ENCODE measurements at places on chromosomes 11 and 22.

DNA sequence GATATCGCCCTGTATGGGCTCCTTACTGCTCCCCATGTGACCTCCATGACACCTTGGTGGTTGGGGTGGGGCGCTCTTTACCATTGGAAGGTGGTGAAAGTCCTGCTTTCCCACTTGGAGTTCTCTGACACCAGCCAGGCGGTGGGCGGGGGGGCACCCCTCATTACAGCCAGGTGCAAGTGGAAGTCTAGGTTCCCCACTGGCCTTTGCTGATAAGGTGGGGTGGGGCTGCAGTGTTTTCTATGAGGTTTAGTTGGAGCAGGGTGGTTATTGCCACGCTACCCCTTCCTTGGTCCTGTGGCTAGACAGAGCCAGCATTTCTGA is 5.5 kb upstream of the SLC37A2 start:
- DNase-seq = no peak

- no peak for DNase-seq
Observed at GRCh38 chr11:105878510-105878909, 143.5 kb downstream of the MSANTD4 start.

DNA sequence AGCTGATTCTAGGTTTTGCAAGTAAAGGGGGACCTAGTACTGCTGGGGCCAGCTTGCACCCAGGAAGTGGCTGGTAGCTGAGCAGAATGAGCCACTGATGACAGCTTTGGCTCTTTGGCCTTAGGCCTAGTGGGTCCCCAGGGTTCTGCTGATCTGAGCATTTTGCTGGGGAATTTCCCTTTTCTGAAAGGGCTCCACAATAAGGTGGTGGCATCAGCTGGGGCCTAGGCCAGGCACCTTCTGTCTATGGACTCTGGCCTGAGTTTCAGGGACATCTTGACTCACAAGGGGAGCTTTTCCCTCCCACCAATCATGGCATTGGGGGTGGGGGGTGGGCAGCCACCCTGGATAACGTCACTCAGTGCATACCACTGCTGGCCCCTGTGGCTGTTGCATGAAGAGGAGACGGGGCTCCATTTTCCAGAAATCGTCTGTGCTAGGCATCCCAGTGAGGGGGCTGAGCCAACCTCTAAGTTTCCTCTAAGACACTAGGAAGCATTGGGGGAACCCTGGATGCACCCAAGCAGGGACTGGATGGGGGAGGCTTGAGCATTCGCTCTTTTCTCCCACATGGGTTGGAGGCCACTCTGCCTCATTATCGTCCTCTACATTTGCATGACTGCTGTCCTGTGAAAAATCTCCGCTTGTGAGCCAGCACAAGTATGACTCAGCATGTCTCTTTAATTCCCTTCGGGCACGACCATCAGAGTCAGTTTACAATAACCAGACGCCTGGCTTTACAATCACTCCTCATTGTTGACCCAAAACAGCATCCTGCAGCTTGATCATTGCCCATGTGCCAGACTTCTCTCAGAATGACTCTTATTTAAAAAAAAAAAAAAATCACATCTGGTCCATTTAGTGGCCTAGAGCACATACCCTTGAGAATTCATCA is 145.0 kb upstream of the THY1 start:
- DNase-seq = no peak

DNA sequence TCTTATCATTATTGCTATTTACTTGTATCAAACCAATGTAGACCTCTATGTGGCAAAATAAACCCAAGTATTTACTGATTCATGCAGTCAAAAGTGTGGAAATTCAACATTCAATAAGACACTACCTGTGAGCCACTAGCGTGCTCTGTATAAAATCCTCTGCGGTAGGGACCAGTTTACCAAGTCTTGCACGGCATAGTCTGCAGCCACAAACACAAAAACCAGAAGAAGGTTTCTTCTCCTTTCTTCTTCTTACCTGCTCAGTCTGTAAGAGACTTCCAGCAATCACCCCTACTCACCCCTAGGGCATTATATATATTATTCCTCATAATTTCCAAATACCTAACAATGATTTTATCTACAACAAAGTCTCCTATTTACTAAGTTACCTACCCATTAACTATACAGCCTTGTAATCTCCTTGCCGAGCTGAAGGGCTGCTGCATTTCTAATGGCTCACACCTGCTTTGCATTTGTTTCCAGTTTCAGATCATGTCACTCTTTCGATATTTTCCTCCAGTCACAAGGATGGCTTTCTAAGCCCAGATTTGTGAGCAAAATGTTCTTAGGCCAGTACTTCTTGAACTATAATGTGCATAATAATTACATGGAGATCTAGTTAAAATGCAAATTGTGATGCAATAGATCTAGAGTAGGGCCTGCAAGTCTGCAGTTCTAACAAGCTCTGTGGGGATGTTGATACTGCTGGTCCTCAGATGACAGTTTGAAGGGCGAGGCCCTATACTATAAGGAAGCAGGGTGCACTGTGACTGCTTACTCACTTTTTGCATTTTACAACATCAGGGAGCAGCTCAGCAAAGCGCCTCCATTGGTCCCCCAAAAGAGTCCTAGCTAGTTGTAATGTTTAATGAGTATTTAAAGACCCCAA is 191.9 kb upstream of the DDI1 start:
- no peak for DNase-seq

- no peak for DNase-seq
Observed at GRCh38 chr11:17548444-17548843, 1.4 kb downstream of the OTOG start.

DNA sequence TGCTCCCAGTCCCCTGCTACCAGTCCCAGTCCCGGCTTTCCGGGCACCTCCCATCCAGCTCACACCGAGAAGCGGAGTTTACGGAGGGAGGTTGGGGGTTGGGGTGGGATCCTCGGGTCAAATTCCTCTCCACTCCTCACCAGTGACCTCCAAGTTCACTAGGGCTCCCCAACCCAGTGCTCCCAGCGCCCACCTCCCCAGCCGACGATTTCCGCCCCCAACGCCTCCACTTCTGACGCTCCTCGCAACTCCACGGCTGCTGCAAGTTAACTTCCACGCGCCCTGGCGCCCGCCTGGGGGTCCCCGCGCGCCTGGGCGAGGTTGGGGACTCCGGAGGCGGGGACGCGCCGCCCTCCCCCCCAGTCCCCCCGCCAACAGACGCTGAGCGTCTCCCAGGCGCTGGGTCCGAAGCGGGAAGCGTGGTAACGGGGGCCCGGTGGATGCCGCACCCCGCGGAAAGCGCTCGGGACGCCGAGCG is 526 bp downstream of the TPST2 start:
- peak; percentile 33 for DNase-seq

DNA sequence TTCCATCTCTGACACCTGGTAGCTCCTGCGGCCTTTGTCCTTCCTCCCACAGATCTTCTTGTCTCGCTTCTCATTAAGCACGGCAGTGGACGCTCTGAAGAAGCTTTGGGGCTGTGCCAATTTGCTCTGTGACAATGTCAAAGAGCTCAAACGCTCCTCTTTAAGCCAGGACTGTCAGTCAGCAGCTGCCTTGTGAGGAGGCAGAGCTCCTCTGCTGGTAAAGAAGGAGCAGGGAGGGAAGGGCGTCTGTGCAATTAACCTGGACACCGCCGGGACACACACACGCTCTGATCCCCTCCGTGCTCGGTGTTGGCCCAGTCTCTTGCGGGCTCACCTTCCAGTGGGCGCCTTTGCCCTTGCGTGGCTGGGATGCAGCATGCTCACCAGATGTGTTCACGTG is 373.9 kb downstream of the BRD1 start:
- DNase-seq = no peak

DNA sequence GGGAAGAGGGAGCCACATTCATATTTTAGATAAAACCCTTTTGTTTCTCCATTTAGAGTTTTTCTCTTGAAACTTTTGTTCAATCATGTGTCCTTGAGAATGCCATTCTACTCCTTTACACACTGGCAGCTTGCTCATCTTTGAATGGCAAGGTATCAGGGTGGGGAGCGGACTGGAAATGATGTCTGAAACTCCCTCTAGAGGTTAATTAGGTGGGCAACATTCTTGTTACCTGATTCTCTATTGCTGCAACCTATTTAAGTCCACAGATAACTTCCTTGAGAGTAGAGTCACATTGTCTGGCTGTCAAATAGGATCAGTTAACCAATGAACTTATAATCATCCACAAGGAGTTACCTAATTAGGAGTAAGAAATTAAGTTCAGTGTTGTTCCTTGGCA is 533.6 kb upstream of the API5 start:
- DNase-seq = no peak

- DNase-seq = no peak
Observed at GRCh38 chr11:120063686-120064340, 74.1 kb downstream of the TRIM29 start.

DNA sequence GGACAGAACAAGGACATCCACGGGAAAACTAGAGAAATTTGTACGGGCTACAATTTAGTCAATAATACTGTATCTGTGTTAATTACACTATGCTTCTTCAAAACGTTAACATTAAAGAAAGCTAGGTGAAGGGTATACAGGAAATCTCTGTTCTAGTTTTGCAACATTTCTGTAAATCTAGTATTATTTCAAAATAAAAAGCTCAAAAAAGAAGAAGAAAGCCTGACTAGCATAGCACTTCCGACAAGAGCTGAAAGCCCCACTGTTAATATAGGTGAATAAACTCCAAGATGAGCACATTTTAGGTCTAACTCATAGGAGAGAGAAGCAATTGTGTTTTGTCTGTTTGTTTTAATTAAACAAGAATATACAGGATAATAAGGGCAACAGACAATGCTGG is 299.7 kb downstream of the TTC28 start:
- DNase-seq = no peak

- no peak for DNase-seq
Observed at GRCh38 chr22:31625661-31626426, 36.2 kb downstream of the PISD start.

DNA sequence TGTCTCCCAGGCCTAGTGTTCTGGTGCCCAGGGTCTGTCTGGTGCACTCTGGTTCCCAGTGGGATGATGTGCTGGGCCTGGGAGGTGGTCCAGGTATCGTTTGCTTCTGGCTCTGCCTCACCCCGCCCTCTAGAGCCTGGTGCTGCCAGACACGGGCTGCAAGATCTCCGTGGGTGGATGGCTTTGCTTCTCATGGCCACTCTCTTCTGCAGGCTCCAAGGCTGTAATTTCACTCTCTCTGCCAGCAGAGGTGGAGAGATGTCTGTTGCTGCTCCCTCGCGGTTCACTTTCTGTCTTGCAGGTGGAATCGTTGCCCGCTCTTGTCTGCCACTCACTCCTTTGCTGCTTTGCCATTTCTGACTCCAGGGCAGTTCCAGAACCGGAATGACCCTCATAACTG is 13.4 kb downstream of the NADSYN1 start:
- DNase-seq = no peak

DNA sequence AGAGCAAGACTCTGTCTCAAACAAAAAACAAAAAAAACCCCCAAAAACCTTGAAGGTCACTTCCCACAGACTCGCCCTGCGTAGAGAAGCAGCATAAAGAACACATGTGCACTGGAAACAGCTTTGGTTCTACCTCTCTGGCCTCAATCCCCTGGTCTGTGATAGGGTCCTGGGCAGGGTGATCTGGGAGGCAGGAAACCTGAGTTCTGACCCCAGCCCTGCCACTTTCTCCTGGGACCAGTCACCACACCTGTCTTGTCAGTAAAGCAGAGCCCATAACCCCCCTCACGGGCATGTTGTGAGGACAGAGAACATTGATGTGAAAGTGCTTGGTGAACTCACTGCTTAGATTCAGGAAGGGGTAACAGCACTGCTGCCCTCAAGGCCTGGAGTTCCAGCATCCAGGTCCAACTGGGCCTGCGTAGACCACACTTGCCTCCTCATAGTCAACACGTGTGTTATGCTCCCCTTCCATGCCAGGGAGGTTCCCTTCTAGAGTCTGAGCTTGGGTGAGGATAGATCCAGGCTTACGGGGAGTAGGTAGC is 11.4 kb downstream of the UCP2 start:
- DNase-seq = no peak

- DNase-seq = peak; percentile 93
Observed at GRCh38 chr22:45577746-45578523, 75.3 kb downstream of the FBLN1 start.

DNA sequence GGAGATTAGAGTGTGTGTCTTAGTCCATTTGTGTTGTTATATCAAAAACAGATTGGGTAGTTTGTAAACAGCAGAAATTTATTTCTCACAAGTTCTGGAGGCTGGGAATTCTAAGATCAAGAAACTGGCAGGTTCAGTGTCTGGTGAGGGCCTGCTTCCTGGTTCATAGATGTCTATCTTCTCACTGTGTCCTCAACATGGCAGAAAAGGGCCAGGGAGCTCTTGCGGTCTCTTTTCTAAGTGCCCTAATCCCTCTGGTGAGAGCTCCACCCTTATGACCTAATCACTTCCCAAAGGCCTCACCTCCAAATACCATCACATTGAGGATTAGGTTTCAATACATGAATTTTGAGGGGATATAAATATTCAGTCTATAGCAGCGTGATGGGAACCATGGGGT is 25.5 kb upstream of the AMOTL1 start:
- no peak for DNase-seq

DNA sequence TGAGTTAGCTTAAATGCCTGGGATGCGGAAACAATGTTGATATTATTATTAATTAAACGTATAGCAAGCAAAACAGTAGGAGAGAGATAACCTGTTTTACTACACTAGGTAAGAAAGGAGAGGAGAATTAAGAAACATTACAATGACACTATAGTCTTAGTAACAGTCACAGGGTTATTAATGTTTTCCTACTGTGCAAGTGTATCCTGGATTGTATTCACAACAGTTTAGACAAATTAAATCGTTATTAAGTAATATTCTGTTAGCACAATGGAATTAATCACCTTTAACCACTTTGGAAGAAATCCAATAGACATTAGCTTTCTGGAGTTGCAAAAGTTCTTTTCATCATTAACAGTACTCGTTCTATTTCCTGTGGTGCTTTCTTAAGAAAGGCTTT is 3.4 kb downstream of the FAM181B start:
- DNase-seq = no peak

- DNase-seq = no peak
Observed at GRCh38 chr11:5624489-5625279, at the start of gene TRIM34. Gene TRIM34 (plus strand): TSS chr11:5625001. CDS start chr11:5632332, 7,331 bp downstream.

DNA sequence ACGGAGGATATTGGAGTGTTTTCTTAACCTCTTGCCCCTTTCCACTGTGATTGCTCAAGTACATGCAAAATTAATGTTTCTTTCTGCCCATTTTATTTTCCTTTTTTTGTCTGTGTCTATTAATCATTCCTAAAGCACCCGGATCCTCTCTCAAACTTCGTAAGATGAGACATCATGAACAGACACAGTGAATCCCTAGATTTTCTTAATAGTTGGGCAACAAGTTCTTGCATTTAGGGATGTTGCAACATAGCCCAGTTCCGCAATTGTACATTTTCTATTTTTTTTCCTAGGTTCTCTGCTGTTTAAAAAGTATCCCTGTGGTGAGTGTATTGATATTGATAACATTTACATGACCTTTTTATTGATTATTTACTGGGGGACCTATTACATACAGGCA is 2.9 kb downstream of the FAM111A start:
- no peak for DNase-seq

DNA sequence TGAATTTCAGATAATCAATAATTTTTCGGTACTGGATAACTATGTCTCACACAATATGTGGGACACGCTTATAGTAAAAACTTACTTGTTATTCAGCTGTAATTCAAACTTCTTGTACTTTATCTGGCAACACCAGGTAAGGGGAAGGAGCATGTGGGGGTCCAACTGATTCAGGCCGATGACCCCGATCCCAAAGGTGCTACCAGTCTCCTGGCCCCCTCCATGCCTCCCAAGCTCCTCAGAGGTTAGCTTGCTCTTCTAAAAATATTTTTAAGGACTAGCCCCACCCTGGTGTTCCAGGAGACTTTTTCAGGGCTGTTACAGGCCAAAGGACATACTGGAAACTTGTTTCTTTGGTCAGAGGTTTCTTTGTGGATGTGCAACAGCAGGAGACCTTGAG is 61.8 kb upstream of the ALX4 start:
- DNase-seq = no peak
